Activated CD4-positive, alpha-beta T cell treated with anti-CD3 and anti-CD28 coated beads for 1 hour (primary cell): ENCODE measurements at places on chromosomes 1 and 21.

DNA sequence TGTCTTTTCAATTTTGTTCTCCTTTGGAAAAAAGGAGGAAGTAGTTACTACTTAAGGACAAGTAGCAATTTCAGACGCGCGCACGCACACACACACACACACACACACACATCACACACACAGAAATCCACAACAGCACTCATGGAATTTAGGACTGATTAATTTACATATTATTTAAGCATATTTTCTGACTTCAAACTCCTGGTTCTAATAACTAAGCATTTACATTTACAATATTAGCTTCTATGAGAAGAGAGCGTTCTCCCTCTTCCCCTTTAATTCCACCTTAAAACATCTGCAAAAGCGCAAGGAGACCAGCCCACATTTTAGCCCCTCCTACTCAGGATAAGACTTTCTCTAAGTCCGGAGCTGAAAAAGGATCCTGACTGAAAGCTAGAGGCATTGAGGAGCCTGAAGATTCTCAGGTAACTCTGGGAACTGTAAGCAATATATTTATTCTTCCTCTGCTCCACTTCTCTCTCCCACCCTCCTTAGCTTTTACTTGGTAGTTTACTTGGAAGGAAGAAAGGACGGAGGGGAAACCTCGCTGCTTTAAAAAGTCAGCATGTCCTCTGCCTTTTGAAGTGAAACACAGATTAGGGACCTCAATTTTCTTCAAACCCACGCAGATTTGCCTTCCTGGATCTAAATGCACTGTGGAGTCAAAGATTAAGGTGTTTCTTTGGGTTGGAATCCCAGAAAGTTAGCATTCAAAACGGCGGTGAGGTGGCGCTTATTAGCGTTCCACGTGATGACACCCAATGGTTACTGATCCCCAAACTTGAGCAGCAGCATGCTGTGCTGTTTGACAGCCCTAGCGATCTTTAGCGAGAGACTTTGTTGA is at the start of gene PLA2G4A:
PLA2G4A (plus strand) TSS at position 339 of the 844 bp plus-strand sequence. CDS start 25,406 bp downstream, outside the sequence.
- DNase-seq: no peak

DNA sequence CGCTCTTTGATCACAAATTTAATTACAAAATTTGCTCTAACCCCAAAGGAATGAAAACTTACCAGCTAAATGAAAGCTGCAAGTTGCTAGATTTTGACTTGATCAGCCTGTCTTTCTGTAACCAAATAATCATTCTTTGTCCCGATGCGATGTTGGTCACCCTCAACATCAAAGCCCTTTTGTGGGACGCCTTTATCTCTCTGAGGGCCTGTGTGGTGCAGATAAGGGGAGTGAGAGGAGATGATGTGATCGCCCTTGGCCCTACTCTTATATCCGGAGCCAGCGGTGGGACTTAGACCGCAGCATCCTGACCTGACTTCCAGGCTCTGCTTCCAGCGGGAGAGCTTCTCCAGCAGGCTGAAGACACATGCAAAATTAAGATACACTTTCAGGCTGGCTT is 19.3 kb upstream of the UMODL1 start:
- no peak for DNase-seq

GRCh38 chr1:62208087-62208486 is 13.4 kb downstream of the L1TD1 start:
- no peak for DNase-seq

GRCh38 chr1:109201123-109201703 is 12.5 kb upstream of the SARS1 start:
- no peak for DNase-seq

DNA sequence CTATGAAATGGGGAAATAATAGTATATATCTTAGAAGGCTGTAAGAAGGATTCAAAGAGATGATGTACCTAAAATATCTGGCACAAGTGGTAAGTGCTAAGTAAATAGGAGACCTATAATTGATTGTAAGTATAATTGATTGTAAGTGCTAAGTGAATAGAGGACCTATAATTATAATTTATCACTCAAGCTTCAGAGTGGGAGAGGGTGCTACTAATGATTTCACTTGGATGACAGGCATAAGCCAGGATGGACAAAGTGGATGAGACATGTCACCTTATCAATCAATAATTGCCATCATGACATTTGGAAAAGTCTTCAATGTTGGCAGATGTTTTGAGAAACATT is 11.2 kb downstream of the RCAN1 start:
- DNase-seq: no peak

- DNase-seq: no peak
These were observed 548.1 kb downstream of the LTN1 start for GRCh38 chr21:28444557-28444956.

GRCh38 chr21:21806711-21807597 is 808.7 kb downstream of the NCAM2 start:
- DNase-seq: no peak

DNA sequence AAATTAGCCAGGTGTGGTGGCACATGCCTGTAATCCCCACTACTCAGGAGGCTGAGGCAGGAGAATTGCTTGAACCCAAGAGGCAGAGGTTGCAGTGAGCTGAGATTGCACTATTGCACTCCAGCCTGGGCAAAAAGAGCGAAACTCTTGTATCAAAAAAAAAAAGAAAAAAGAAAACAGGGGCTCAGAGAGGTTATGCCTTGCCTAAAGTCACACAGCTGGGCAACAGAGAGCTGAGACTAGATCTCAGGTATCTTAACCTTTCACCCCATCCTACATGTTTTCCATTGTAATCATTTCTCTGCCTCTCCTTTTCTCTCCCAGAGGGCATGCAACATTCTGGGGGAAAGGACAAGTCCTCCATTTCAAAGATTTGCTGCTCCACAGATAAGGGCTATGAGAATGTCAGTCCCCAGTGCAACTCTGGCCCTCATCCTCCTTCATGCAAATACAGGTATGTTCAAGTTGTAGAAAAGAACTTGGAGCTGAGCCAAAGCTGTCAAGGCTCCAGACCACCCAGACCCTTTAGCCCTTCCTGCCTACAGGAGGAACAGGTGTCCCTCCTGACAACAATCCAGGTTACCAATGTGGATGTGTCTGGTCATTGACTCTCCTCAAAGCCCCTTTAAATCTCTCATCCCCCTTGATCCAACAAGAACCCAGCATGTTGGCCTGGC is 6.9 kb downstream of the SLC9A1 start:
- DNase-seq: no peak

- no peak for DNase-seq
These were observed 18.0 kb downstream of the ZMYM1 start for GRCh38 chr1:35097224-35097623.

GRCh38 chr1:165575468-165576099 is 31.8 kb downstream of the LRRC52 start:
- no peak for DNase-seq

DNA sequence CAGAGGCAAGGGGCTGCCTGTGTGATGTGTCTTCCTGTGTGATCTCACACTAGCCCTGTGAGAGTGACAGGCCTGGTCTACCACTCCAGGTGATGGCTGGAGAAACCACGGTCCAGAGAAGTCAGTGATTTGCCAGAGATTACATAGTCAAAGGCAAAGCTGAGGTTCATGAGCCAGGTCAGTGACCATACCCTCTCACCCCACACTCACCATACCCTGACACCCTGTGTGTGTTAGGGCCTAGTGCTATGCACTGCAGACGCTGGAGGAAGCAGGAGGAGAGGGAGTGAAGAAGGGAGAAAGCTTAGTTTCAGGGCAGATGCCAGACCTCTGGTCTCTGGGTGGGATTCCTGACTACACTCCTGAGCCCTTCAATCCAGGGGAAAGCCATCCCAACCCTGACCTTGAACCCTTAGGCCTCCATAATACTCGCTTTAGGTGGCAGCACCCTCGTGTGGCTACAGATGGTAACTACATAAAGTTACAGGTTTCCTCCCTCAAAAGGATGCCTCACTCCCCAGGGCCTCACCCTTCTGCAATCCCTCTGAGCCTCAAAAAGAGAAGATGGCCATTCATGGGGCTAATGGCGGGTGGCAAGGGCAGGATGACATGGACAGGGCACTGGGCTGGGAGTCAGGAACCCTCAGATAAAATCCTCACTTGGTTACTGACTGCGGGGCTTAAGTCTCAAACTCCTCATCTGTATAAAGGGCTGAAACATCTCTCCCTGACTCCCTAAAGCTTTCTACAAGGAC is 20.8 kb upstream of the SDC3 start:
- no peak for DNase-seq

DNA sequence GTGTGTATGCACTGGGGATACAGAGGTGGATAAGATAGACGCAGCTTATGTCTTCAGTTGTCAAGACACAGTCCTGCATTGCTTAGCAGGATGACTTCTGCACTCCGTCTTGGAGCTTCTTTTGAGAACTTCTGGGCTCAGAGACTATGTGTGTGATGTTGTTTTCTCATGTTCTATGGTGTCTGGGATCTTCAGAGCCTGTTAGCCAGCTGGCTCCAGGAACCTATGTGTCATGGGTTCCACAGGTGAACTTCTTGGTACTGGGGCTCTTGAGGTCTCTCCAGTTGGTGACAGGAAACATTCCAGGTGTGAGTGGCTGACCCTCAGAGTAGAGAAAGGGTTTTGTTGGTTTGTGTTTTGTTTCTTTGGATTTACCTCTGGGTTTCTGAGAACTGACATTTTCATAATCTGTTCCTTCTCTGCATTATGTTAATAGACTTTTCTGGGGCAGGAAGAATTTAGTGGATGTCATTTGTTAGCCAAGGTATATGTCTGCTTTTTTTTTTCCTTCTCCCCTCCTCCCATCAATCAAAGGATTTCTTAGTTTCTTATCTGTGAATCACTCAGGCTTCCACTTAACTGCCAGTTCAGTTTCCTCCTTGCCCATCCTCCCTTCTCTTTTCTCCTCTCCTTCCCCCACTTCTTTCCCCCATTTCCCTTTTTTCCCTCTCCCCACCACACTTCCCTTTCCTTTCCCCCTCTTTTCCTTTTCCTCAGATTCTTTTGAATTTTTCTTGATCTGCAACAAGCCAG is 18.1 kb downstream of the FGGY start:
- no peak for DNase-seq

DNA sequence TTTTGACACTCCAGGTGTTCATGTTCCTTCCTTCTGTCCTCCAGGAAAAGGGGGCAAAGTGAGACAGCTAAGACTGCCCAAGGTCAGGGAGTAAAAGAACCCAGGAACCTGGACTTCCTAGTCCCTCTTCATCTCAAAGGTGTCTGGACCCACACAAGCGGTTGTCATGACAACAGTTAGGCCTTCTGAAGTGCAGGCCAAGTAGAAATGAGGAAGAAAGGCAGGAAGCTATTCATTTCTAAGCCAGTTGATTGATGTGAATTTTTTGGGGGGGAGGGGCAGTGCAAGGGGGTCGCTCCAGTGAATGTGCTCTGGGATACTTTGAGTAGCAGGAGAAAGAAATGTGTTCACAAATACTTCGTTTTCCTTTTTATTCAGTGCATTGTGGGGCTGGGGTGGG is 114.3 kb downstream of the NAV1 start:
- no peak for DNase-seq

DNA sequence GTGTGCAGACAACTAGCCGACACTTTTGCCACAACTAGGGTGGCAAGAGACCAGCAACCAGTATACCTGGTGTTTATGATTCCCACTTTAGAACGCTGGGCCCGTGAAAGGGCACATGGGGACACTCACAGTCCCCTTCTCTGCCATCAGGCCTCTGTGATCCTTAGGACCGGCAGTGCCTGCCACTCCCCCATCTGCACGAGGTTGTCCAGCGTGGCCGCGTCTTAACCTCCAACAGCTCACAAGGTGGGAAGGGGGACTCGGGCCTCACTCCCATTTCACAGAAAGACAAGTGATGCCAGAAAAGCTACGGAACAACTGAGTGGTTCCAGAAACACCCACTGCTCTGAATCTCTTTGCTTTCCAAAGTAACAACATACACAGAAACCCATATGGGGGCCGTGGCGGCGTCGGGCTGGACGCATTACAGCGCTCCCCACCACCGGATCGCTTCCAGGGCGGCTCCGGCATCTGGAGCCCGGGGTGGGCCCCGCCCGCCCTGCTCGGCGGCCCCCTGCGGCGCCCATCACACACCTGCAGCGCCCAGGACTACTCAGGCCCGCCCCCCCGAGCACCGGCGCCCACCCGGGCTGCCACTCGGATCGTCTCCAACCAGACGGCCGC is 1.0 kb downstream of the ZNF496 start:
- DNase-seq: no peak

DNA sequence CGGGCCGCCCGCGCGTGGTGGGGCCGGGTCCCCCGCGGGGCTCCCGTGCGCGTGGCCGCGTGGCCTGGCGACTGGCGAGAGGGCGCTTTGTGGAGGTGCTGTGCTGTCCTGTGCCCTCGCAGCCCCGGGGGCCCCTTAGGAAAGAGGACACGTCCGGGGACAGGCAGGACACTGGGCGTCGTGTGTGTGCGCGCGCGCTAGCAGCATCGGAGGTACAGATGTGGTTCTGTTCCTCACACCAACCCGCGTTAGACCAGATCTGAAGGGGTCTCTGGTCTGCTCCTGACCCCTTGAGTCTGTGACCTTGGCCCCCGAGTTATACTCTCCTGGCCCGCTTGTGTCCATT is 489 bp downstream of the ACTN2 start:
- no peak for DNase-seq

GRCh38 chr1:168343566-168343965 is 62.9 kb downstream of the TBX19 start:
- DNase-seq: no peak

DNA sequence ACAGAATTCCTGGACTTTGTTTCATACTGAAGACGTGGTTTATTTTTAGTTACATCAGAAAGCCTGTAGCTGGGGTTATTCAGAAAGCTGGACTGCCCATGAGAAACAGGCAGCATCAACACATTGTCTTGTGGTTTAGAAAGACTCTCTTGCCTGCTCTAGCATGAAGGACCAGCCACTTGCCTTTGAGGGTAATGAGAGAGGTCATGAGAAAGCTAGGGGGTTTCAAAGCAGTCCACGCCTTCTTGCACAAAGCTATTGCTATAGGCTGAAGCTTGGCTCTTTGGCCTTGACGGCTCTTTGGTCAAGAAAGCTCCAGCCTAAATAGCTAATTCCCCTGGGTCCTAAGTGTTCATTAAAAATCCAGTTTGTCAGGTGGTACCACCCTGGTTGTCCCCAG is 208.1 kb downstream of the PRDM2 start:
- no peak for DNase-seq

DNA sequence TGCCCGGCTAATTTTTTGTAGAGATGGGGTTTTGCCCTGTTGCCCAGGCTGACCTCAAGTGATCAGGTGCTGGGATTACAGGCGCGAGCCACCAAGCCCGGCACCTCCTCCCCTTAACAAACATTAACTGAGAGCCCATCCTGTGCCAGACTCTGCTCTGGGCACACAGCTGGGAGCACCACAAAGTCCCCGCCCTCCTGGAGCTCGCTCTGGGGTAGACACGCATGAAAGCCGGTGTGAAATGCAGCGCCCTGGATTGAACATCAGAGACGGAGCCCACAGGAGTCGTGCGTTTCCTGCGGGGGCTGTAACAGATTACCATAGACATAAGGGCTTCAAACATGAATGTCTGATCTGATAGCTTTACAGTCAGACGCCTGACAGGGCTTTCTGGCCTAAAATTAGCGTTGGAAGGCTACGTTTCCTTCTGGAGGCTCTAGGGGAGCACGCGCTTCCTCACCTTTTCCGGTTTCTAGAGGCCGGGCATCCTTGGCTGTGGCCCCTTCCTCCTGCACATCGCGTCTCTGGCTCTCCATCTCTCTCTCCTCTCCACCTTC is 14.3 kb downstream of the SLC27A3 start:
- DNase-seq: no peak

GRCh38 chr1:116168277-116169032 is 57.3 kb downstream of the MAB21L3 start:
- peak; percentile 76 for DNase-seq

GRCh38 chr1:167432780-167433179 is 85.5 kb downstream of the CD247 start:
- DNase-seq: no peak

- DNase-seq: no peak
These were observed 11.8 kb upstream of the RASSF5 start for GRCh38 chr1:206495493-206496046.

GRCh38 chr1:204402391-204402790 is 9.2 kb downstream of the PPP1R15B start:
- no peak for DNase-seq

- no peak for DNase-seq
These were observed 17.2 kb downstream of the TADA1 start for GRCh38 chr1:166858726-166859419.
